ENCODE measurements at places on chromosomes 6 and 20.

- peak; percentile 73 for DNase-seq
Observed at GRCh38 chr6:32195902-32196681, 3.6 kb upstream of the GPSM3 start.

GRCh38 chr20:753897-754635, 14.2 kb downstream of the SLC52A3 start:
- DNase-seq, result no peak

GRCh38 chr6:34145161-34146020, 496 bp downstream of the GRM4 start:
- DNase-seq, result no peak

DNA sequence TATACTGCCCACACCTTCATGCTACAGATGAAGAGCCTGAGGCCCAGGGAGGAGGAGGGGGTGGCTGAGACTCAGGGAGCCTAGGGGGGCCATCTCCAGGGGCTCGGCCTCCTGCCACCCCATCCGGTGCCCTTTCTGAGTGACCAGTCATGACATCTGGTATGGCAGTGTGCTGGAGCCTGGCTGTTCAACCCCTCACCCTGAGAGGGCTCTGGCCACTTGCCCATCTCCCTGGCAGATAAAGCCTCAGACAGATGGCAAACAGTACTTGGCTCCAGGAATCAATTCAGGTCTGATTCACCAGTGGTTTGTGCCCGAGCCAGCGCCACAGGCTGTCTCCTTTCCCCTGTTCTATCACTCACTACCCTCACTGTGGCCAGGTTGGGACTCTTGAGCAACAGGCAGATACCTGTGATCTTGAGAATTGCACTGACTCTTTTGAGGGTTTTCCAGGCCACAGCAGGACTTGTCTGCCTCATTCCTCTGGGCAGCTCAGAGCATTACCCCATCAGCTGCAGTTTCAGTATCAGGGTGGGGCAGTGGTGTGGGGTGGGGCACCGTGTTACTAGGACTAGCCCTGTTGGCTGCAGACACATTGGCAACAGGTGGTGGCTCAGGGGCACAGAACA, 22.8 kb downstream of the SRSF3 start:
- no peak for DNase-seq

GRCh38 chr6:12720310-12720709, 3.7 kb downstream of the PHACTR1 start:
- no peak for DNase-seq

DNA sequence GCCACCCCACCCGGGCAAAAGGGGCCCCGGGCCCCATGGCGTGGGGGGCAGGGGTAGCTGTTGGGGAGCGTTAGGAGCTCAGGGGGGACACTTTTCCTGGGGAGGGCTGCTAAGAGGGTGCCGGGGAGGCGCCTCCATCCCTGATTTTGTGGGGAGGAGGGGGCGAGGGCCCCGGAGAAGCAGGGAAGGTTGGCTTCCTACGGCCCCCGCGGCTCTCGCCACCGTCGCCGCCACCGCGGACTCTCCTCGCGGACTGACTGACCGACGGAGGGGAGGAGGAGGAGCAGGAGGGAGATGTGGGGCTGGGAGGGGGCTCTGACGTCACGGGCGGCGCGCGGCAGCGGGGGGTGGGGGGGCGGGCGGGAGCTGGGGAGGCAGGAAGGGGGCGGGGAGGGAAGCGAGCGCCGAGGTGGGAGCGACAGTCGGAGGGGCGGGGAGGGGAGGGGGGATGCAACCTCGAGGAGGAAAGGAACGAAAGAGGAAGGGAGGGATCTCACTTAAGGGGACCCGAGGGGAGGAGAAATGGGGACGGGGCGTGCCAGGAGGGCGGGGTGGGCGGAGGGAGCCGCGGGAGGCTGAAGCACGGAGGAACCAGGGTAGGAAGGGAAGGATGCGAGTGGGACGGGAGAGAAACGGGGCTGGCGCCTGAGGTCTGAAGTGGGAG, 5.1 kb downstream of the GABBR1 start:
- no peak for DNase-seq

- no peak for DNase-seq
Observed at GRCh38 chr20:48210111-48211027, 425.1 kb upstream of the SULF2 start.

All from NCI-H460 (cell line).